ENCODE measurements at places on chromosomes 3 and 15. TPM values are rescaled to one million over a fixed set of nuclear protein-coding genes. Genes with fewer than 3 reads are reported as not detected.

AADACL2 gene
- not detected for polyA plus RNA-seq

ASB14 gene
- polyA plus RNA-seq, result 1.2 TPM

STRIT1 gene
- polyA plus RNA-seq, result 2.4 TPM

DNA sequence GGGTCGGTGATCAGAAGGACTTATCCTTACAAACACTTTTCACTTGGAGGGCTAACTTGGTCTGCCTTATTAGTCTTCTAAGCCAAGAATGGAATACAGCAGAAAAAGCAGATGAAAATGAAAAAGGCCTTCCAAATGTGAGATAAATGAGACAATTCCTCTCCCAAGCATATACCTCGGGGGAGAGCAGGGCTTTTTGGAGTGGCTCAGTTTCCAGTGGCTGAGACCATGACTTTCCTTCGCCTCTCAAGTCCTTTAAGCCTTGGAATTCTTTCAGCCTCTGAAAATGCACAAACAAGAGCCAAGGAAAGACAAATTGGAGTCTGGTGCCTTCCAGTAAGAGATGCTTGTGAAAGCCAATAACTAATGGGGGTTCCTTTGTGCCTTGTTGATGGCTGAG is 130.9 kb downstream of the DTWD1 start:
- no peak for DNase-seq

GRCh38 chr3:39126532-39127071 is 19.1 kb downstream of the TTC21A start:
- DNase-seq, result no peak

GRCh38 chr15:33101036-33101435 is 93.5 kb downstream of the FMN1 start:
- no peak for DNase-seq

DNA sequence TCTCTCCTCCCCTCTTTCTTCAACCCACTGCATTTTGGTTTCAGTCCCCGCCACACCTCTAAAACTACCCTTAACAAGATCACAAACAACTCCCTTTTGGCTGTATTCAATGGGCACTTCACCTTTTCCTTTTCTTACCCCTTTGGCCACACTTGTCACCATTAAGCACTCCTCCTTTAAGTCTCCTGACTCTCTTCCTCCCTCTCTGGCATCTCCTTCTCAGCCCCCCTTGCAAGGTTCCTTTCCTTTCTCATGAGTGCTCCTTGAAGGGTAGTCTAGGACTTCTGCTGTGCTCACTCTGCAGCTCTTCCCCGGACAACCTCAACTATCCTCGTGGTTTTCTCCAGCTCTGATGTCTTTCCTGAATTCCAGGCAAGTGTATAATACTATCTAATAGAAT is 103.7 kb downstream of the RPL22L1 start:
- no peak for DNase-seq

Measured in left renal cortex interstitium (tissue), 4 donors.